Activated naive CD8-positive, alpha-beta T cell treated with anti-CD3 and anti-CD28 coated beads, Interleukin-2, amount 50 U/mL, for 16 hours (primary cell): ENCODE measurements at places on chromosomes 1 and 21.

DNA sequence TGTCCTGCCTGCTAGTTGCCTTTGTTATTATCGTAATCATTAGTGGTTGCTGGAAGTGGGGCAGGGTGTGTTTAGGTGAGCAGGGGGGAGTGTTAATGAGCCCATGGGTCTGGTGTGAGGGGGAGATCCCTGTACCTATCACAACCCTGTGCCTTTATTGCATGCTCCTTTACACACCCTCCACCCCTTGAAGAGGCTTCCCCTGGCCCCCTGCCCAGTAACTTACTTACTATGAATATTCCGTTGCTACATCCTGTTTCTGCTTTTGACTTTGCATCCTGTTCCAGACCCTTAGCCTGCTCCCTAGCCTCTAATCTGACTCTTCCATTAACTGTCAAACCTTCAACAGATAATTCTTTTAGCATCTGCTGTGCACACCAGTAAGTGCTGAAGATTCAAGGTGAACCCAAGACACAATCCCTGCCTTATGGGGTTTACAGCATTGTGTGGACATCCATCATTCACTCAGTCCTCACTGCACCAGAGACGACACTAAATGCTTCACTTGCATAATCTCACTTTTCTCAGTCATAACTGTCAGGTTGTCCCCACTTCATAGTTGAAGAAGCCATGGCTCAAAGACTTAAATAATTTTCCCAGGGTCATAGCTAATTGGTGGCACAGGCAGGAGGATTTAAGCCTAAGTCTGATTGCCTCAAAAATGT lies 47.9 kb downstream of the CDC7 start:
- DNase-seq, result no peak

DNA sequence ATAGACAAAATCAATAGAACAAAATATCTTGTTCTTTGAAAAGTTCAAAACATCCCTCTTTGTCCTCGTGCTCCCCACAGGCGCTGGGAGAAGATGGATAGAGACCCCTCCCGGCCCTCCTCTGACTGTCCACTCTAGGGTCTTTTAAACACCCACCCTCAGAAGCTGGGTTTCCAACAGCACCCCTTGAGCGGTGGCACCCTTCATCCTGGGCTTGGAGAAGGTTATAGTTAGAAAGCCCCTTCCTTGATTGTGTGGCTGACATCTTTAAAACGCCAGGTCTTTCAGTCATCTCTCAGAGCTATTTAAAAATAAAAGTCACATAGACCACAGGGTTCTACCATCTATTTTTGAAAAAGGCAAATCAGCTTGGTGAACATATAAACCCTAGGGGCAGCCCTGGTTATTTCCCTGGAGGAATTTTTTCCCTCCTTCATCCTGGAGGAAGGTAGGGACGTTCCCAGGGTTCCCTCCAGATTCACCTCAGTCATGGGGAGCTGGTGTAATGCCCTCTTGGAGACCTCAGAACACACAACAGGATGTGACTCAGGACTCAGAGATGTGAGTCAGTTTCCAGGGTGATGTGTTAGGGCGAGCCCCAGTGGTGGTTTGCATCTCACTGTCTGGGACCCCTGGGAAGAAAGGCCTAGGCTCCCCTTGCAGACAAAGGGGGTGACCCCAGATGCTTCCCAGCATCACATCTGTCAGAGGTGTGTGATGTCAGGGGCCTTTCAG lies 138.5 kb downstream of the CLIC6 start:
- peak; percentile 39 for DNase-seq

DNA sequence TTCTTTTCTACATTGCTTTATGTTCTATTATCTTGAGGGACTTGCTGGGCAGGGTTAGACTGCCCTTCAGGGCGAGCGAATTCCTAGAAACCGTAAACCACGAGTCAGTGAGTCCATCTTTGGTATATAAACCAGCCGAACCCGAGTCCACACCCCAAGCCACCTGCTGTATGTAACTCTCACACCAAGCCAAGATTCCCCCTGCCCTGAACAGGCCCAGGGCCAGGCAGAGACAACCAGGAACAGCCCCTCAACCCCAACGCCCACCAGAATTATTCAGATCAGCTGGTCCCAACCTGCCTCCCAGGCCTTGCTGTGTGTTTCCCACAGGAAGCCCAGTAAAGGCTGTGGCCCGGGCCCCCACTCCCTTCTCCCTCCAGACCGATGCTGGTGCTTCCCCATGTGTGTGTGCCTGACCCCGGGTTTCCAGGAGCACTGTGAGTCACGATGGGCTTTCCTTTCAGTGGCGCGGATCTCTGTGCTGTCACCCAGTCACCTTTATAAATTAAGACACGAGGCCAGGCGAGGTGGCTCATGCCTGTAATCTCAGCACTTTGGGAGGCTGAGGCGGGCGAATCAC lies 17.1 kb downstream of the KIF17 start:
- no peak for DNase-seq

GRCh38 chr1:217472915-217473314 lies 158.0 kb downstream of the GPATCH2 start:
- no peak for DNase-seq

- DNase-seq, result no peak
These were observed 50.0 kb downstream of the MRPL37 start for GRCh38 chr1:54249819-54250435.

DNA sequence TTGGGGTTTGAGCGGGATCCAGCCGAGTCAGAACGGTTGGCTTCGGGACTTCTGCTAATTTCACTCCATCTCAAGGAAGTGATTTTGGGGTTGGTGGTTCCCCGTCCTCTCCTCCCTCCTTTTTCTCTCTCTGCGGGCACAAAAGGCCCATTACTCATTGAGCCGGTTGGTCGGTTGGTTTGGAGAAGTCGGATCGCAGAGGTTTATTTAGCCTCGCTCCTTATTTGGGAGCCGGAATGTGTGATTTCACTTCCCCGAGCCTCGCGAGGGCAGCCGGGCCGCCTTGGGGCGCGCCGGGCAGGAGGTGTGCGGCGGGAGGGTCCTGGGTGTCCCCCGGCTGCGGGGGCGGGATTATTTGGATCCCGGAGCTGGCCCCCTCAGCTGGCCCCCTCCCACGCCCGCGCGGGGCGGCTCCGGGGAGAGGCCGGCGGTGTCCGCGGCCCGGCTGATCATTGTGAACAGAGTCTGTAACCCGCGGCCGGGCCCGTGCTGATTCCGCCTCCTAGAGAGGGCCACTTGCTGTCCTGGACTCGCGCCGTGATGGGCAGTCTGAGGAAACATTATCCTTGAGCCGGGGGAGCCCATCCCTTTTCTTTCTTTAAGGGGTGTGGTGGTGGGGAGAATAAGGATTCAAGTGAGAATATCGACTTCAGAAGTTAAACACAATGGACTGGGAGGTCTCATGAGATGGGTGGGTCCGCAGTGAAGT lies 1.2 kb downstream of the MAPKAPK2 start:
- DNase-seq, result no peak

- no peak for DNase-seq
These were observed 51.5 kb upstream of the VAV3 start for GRCh38 chr1:108016451-108016920.

DNA sequence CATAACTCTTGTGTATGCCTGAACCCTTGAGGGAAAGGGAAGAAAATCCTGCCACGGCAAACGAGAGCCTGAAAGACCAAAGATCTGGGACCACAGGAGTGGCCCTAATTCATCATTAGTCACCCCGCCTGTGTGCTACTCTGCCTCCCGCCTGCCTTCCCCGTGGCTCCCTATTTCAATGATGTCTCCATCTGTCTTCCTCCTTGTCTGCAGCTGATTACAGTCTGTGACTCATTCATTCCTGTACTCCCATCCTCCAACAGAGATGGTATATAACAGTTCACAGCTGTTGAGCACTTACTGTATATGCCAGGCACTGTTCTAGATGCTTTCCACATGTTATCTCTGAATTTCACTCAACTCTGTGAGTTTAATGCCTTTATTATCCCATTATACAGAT lies 96.6 kb downstream of the SEC16B start:
- no peak for DNase-seq

DNA sequence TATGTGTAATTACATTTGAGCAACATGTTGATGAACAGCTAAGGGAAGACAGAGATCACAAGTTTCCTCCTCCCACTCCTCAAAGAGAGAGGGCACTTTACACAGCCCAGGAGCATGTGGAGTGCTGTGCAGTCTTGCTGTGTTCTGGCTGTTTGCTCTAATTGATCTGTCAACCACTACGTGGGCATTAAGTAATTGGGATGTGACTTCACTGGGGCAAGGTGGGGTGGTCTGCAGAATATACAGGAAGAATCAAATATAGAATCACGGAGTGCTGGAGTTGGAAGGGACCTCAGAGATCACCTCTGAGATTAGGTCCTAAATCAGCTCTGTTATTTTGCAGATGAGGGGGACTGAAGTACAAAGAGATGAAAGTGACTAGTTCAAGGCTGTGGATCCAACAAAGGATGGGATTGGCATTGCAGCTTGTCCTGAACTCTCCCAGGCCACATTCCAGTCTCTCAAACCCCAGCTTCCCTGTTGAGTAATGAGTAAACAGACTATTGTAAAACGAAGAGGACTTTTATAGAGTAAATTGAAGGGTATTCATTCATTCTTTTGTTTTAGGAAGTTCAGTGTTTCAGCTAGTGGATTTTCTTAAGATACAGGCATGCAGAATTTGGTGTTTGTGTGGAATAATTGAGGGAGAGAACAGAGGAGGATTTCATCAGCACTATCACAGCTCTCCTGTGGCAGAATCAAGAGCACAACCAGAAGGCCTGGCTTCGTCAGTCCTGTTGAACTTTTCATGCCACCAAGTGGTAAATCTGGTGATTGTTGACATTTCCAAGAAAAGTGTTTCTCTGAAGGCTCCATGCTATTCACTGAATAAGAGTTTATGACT lies 22.4 kb downstream of the NOS1AP start:
- DNase-seq, result no peak

- DNase-seq, result no peak
These were observed 20.4 kb downstream of the KCNN3 start for GRCh38 chr1:154849645-154850131.

- no peak for DNase-seq
These were observed 30.5 kb downstream of the CASZ1 start for GRCh38 chr1:10765734-10766478.

DNA sequence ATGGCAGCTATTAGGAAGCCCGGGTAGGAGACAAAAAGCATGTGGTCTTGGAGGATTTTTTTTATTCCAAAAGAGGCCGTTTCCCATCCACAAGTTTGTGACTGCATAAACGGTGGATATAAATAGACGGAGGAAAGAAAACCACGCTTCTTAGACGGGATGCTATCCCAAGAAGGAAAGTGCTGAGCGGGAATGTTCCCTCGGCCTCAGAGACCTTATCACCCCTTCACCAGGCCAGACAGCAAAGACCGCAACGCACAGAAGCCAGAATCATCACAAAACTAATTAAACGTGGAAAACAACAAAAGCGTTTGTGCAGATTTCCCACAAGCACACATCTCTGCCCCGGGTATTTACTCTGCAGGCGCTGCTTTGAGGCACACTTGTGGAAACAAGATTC lies 43.2 kb downstream of the HLCS start:
- no peak for DNase-seq

GRCh38 chr1:6418668-6419396 lies 887 bp downstream of the HES2 start:
- no peak for DNase-seq

- DNase-seq, result no peak
These were observed 39.0 kb downstream of the GALNT2 start for GRCh38 chr1:230105754-230106625.

- no peak for DNase-seq
These were observed 88.5 kb downstream of the BEND5 start for GRCh38 chr1:48688102-48688760.

- DNase-seq, result no peak
These were observed 1902.3 kb downstream of the NCAM2 start for GRCh38 chr21:22900490-22900889.

DNA sequence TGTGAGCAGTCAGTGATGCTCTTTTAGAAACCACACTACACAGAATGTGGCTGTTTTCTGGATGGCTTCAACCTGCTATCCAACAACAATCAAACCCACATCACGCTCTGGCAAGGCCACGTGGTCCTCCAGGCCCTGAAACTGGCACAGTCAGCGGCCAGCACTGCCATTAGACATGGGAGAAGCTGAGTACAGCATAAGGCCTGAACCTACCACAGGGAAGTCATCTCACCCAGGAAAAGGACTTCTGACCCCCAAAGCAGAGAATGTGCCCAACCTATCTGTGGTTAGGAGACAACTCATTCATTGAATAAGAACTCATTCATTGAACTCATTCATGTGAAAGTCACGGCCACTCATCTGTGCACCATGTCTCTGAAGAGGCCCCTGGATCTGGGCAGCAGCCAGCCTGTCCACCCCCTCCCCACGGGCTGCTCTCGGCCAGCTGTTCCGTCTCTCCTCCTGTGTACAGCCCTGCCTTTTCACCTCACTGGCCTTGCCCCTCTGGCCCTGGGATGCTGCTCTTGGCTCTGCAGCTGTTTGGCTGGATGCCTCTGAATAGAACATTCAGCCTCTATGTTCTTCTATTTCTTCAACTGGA lies 41.1 kb downstream of the C1orf198 start:
- no peak for DNase-seq

DNA sequence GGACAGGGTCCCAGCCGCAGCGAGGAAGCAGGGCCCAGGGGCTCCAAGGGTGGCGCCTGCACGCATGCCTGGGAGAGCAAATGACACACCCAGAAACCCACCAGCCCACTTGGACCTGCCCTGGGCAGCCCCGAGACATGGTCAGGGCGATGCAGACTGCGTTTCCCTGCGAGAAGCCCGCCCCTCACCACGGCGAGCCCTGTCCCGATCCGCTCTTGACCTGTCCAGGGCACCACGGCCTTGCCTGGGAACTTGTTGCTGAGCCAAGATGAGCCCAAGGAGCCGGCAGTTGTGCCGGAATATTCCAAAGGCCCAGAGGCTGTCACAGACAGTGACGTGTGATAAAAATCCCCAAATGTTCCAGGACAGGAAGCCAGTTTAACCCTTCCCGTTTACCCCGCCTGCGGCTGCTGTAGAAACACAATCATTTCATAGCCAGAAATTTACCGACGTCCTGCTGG lies 78.1 kb downstream of the SIK1 start:
- DNase-seq, result no peak
